T-helper 9 cell (primary cell): ENCODE measurements at places on chromosomes 16 and 17.

GRCh38 chr16:53775821-53776431, 72.0 kb downstream of the FTO start:
- DNase-seq = no peak

- DNase-seq = no peak
These were observed 3.5 kb upstream of the RRAD start for GRCh38 chr16:66928702-66929388.

- DNase-seq = no peak
These were observed 137.4 kb downstream of the TMEM114 start for GRCh38 chr16:8452941-8453340.

DNA sequence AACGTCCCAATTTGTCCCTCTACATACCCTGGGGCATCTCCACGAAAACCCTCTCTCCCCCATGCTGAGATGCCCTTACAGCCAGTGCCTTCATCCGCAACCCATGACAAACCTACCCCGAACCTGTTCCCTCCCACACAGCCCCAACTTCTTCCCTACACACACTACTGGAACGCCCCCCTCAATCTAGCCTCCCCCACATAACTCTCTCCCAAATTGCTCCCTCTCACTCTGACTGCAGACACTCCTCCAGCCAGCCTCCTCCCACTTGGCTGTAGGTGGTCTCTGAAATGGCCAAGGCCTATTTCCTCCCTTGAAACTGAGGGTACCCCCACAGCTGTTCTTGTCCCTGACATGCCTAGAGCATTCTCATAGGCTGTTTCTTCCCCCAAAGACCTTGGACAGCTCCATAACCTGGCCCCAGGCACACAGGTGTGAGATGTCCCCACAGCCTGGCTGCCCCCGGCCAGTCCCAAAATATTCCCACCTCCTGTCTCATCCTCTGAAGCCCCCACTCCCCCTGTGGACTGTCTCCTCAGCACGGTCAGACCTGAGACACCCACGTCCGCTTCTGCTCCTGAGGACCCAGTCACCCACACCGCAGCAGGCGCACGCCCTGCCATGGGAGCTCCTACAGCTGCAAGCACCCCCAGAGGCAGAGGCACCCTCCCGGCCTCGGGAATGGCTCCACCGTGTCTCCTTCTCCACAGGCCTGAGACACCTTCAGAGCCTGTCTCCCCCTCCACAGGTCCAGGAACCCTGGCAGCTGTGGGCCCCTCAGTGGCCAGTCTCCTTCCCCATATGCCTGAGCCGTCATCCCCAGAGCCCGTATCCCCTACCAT, 3.7 kb downstream of the KIAA0753 start:
- DNase-seq = no peak

GRCh38 chr16:52312716-52313115, 234.2 kb downstream of the TOX3 start:
- no peak for DNase-seq
